T-cell (primary cell): ENCODE measurements at places on chromosomes 1 and 21.
A peak's percentile ranks its signal among the peaks of the same experiment; 100 is the strongest.

DNA sequence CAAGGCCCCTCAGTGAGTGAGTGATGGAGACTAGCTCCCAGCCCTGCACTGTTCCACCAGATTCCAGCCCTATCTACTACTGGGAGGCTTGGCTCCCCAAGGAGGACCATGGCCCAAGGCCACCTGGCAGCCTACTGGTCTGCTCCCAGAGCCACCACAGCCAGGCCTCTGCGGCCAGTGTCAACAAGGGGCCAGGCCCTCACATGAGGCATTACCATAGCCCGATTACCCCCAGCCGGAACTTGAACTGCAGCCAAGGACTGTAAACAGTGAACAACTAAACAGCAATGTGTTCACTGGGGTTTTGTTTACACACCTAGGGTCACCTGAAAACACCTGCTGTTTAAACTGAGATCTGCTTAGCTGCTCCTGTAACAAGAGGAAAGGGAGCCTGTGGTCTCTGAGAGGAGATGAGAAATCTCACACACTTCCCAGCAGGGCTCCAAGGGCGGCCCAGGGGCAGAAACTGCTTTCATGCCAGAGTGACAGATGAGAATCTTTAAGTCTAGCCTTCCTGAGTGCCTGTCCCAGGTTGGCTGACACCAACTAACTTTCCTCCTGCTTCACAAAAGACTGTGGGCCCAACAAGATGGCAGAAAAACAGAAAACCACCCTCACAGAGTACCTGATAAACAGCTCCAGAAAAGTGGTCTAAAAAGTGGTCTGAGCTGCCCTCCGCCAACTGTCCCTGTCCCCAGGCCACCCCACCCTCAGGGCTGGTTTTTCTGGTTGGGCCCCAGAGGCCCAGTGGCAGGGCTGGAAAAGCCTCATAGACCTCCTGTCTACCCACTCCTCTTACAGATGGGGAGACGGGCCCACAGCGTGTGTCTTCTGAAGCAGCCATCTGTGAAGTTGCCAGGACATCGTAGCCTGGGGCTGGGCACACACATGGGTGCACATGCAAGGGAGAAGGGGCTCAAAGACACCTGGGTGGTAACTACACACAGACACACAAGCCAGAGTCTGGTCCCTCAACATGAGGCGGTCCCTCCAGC, 28.8 kb downstream of the MEF2D start:
- DNase-seq, result no peak

DNA sequence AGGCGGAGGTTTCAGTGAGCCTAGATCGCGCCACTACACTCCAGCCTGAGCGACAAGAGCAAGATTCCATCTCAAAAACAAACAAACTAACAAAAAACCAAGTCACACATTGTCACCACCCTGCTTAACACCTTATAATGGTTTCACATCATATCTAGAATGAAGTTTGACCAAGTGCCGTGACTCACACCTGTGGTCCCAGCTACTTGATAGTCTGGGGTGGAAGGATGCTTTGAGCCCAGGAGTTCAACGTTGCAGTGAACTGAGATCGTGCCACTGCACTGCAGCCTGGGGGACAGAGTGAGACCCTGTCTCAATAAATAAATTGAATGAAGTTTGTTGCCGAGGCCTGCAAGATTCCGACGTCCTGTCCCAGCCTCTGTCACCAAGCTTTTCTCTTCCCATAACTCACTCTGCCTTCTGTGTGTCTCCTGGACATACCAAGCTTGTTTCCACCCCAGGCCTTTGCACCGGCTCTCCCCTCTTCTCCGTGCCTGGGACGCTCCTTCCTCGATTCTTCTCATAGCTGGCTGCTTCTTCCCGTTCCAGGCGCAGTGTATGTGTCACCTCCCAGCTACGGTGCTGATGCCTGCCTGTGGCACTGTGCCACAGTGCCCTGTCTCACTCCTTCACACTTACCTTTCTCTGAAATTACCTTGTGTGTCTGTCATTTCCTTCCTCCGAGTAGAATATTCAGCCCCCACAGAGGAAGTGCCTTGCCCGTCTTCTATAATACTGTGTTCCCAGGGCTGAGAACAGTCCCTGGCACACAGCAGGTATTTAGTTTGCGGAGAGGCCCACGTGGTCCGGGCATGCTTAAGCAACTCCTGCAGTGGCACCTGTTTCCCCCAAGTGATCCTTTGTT, 3.8 kb upstream of the SELENON start:
- DNase-seq, result peak; percentile 58

DNA sequence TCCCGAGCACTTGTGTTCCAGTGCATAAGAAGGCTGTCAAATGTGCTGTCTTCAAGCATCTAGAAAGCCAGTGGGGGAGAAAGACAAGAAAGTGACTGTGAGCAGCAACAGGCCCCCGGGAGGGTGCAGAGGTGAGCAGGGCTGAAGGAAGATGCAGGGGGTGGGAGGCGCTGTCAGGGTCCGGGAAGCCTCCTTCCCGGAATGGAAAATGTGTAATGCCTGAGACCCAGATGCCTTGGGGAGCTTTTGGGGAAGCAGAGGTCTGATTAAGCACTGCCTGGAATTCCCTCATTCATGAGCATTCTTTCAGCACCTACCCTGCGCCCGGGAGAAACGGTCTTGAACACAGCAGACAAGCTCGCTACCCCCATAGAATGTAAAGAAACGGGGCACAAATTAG, 1.3 kb downstream of the NPHP4 start:
- DNase-seq, result no peak

DNA sequence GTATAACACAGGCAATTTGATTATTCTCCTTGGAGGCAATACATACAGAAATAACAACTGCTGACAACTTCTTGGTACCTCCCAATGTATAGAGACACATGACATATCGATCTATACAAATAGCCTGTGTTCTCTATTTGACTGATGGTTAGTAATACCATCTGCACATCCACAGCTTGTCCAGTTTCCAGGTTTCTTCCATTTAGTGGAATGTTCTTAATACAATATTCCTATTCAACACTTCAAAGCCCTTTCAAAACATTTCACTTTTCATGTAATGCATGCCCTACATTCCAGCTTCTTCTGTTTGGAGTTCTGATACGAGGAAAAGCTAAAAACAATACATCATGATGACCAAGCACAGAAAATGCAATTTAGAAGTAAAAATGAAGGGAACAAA, 37.0 kb upstream of the GORAB start:
- no peak for DNase-seq

DNA sequence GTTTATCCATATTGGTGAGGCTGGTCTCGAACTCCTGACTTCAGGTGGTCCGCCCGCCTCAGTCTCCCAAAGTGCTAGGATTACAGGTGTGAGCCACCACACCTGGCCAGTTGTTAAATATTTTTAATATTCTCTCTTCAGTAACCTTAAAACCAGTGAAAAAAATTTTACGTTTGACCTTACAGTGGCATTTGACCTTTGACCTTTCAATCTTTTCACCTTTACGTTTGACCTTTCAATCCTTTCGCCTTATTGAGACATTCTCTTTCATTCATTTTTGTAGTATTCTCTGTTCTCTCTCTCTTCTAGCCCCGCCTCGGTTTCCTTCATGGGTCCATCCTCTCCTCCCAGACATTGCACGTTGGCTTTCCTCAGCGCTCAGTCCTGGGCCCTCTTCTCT, 277.9 kb downstream of the DNM3 start:
- DNase-seq, result no peak

GRCh38 chr1:163588796-163589195, 267.0 kb downstream of the NUF2 start:
- no peak for DNase-seq

GRCh38 chr1:99252630-99253029, 11.7 kb upstream of the PLPPR4 start:
- no peak for DNase-seq

DNA sequence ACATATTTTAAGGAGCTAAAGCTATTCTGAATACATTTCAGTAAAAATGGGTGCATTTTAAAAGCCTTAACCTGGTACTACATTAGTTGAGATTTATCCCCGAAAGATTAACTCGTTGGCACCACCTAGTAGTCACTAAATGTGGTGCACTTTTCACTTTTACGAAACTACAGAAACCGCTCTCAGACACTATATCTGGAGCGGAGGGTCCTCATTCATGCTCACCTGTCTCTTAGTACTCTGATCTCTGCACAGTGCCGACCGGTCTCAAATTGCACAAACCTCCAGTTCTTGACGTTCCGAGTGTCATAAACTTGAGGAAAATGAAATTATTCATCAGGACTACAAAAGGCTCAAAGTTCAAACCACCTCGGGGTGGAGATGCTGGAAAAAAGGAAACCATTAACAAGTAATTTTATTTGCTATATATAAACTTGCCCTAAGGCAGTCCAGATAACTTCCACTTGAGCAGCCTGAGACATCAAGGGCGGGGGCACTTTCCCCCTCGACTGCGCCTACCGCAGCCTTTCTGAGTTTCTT, 722 bp downstream of the LZIC start:
- no peak for DNase-seq

DNA sequence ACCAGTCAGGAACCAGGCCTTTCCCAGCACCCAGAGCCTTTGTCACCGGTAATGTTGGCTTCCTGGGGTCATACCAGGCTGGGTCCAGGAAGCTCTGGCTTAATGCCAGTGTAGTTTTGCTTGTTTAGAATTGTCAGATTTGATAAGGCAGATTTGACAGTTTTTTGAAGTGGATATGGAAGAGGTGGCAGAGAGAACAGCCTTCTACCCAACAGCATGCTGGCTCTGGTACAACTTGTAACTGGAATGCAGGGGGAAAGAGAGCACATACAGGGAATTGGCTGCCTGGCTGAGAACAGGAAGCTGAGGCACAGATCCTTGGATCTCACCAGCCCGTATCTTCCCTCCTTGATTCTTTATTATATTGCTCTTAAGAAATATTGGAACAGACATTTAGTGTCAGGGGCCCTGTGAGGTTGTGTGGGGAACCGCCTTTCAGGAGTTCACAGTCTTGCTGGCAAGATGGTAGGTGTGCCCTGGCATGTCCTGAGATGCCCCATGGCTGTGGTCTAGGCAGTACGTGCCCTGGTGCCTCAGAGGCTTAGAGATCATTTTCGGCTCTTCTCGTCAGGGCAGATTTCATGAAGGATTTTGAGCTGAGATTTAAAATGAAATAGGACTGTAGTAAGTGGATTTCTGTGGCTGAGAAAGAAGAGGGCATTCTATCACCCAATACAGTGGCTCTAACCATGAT, 227.0 kb downstream of the PBX1 start:
- DNase-seq, result no peak

GRCh38 chr1:49319426-49319963, 542.8 kb upstream of the BEND5 start:
- DNase-seq, result no peak

DNA sequence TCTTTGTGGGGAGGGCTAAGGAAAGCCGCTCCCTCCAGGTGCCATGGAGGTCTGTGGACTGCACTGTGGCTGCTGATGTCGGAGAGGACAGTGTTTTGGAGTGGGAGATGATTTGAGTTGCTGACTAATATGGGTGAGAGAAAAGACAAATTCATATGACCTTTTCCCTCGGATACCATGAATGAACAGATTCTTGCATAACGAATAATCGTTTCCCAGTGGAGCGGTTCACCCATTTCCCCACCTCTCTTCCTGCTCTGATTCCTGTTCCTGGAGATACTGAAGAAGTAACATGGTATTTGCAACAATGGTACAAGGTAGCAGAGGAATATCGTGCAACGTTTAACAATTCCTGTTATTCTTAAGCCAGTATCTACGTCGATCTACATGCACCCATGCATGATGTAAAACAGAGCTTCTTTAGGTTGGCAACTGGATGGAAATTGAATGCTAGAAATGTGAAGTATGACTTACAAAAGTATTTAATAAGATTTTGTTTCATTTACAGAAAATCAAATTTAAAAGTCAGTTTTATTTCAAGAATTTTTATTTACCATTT, 227.1 kb downstream of the TOMM20 start:
- DNase-seq, result no peak

DNA sequence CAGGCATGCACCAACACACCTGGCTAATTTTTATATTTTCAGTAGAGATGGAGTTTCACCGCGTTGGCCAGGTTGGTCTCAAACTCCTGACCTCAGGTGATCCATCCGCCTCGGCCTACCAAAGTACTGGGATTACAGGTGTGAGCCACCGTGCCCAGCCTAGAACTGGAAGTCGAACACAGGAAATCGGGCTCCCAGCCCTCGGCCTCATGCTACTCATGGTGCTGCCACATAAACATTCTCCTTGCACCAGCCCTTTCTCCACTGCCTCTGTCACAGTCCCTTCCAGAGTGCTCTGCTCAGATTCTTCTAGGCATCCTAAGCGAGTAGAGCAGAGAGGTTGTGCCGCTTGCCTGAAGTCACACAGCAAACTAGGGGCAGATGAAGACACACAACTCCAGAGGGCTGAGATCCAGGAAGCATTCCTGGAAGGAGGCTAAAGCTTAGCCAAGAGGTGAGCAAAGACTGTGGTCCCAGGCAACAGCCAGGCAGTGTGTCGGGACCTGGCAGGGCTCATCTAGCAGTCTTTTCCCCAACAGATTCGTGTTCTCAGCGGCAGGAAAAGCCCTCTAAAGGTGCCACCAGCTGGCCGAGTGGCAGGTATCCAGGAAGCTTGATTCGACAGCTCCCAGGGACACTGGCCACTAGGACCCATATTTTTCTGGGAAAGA, 29.6 kb upstream of the NPPB start:
- DNase-seq, result no peak

GRCh38 chr1:160058087-160058486, 11.9 kb downstream of the KCNJ10 start:
- no peak for DNase-seq

DNA sequence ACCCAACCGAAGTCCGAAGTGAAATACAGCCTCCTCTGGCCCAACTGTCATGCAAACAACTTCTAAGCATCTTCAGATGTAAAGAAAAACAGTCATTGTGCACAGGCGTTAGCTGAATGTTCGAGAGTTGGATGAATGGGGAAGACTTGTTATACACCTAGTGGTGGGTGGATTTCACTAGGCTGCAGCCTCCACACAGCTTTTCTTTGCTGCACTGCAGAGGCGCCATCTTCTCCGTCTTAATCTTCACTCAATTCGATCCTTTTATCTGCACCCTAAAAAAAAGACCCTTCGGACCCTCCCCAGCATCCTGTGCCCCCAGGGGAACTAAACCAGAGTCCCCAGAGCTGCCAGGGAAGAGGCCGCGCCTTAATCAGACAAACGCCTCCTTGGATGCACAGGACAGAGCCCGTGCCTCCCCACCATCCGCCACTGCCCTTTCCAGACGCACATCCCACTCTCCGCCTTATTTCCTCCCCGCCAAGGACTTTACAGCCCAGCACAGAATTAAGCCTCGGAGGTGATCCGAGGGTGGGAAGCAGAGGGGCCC, 1.4 kb downstream of the APP start:
- DNase-seq, result peak; percentile 33
